ENCODE measurements at places on chromosomes 2 and 18.

DNA sequence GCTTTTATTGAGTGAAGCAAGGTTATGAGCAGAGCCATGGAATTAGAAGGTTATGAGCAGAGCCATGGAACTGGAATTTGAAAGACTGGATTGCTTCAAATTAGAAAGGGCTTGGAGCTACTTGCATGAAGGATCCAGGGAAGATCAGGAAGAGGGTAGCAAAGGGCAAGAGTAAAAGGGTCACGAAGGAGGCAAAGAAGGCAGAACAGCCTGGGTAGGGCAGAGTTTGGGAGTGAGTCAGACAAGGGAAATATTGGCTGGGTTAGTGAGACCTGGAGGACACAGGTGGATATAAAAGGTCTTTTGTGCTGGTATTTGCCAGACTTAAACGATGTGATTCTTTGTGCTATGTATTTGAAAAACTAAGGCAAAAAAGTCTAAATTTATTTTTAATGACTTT, 65.0 kb downstream of the SEMA4F start:
- no peak for DNase-seq

DNA sequence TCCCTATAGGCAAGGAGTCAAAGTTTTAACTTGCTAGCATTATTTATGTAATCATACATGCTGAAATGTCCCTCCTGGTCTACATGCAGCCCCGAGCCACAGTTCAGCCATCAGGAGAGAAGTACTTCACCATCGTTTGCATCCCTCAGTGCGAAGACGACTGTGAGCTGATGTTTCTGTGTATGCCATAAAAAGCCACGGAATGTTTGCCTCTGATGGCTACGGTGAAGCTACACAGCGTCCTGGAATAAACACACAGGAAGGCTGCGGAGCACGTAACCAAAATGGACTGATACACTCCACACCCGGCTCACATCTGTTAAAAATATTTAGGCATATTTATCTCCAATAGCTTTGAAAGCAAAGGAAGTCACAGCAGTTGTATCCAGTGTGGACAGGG, 4.3 kb upstream of the SALL3 start:
- no peak for DNase-seq

- no peak for DNase-seq
These were observed 22.4 kb upstream of the MGAT5 start for GRCh38 chr2:134231301-134231964.

DNA sequence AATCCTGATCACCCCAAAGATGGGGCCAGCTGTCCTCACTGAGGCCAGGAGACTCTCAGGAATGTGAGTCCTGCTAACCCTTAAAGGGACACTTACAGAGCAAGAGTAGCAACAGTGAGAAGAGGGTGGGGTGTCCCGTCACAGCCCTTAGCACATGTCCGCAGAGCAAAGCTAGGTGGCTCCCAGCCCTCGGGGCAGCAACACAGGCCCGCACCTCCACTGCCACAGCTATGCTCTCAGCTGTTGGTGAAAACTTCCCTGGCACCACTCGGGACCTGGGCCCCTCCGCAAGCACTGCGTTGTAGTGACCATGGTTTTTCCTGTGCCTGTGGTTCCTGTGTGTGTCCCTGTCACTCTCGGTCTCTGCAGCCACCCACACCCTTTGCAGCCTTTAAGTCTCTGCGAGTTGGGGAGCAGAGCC, 76.4 kb upstream of the UXS1 start:
- no peak for DNase-seq
